ENCODE measurements at places on chromosomes 2 and 18. TPM values are rescaled to one million over a fixed set of nuclear protein-coding genes. Genes with fewer than 3 reads are reported as not detected.

The KLHL41 gene
- total RNA-seq, result not detected

The DCDC2C gene
- not detected for total RNA-seq

The UGT1A10 gene
- total RNA-seq, result not detected

The UGT1A6 gene
- not detected for total RNA-seq

The VWC2L gene
- not detected for total RNA-seq

The MERTK gene
- 0.13 TPM for total RNA-seq

The CNDP1 gene
- total RNA-seq, result not detected

The HOXD13 gene
- not detected for total RNA-seq

The RBFA gene
- total RNA-seq, result 21.1 TPM
